DMS153 (cell line): ENCODE measurements at places on chromosomes 3 and 15.

DNA sequence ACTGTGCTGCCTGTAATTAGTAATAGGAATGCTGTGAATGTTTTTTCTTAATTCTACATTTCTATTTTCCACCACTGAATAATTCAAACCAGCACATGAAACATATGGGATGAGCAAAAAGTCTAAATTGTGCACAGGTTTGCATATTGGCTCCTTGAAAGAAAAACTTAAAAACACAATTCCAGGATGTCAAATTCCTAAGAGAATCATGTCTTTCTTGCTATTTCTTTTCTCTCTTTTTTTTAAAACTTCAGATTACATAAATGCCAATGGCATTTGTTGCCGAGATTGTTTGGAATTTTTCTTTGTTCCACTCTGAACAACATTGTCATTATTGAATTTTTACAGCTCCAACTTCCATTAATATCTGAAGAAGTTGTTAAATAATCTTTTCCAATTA lies 60.8 kb downstream of the VGLL3 start:
- no peak for DNase-seq

DNA sequence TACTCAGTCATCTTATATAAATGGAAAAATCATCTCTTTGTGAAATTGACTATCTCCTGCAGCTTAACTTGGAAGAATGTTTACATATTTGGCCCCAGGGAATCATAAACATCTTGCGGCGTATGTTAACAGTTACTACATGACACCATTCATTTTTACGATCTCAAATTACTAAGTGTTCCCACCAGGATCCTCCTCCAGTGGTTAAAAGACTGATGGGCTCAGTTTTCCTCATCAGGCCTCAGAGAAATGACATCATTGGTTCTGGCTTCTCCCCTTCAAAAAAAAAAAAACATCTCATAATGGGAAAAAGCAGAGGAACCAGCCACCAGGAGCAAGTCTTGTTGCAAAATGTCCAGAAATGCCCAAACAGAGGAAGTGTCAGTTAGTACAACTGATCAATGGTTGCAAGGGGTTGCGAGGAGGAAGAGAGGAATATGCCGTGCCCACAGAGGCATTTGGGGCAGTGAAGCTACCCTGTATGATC lies 70.5 kb upstream of the LIPC start:
- no peak for DNase-seq

DNA sequence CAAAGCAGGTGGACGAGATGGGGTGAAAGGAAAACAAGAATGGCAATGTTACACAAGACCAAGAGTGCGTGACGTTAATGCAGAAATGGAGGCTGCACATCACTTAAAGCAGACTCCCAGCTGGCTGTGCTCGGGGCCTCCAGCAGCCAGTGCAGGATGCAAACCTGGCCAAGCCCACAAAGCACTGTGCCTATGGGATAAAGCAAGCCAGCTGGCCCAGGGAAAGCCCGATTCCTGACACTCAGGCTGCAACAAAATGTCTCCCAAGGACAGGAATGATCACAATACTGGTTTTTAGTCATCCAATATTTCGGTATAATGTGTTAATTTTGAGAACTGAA lies 86.2 kb downstream of the SEC22A start:
- DNase-seq: no peak

GRCh38 chr3:195012571-195012970 lies 258.4 kb downstream of the XXYLT1 start:
- no peak for DNase-seq

GRCh38 chr3:155960060-155960459 lies 89.6 kb downstream of the GMPS start:
- DNase-seq: no peak

GRCh38 chr15:27170851-27171250 lies 199.9 kb downstream of the GABRG3 start:
- DNase-seq: no peak

DNA sequence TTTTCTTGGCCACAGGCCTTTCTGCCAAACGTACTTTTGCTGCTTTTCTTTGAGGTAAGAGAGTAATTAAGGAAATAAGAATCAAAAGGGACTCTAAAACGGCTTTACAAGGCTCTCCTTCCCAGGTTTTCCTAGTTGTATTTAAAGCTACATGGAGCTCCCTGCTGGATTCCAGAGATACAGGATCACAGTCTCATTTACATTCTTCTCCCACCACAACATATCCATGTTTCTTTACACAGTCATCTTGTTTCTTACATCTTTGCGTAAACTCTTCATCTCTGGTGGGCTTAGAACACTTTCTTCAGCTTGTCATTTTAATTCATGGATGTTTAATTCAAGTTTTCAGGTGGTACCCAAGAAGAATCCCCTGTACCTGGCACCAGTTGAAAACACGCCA lies 117.6 kb upstream of the BFSP2 start:
- DNase-seq: no peak

- DNase-seq: peak; percentile 96
Measured at GRCh38 chr3:177640319-177640965, 443.2 kb upstream of the TBL1XR1 start.

DNA sequence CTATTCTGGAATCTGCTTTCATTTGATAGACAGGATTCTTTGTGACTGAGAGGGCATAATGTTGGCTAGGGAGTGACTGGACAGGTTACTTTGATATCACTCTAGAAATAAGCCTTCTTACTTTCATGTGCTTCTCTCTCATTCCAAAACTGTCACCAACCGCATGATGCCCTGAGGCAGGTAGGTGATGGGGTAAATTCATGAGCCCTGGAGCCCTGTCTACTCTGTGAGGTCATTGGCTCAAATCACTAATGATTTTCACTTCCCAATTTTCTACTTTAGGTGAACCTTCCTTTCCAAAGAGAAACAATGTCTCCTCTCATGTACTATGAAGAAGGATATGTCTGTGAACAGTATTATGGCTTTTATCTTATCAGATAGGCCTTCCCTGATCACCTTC lies 596.7 kb downstream of the TUSC7 start:
- DNase-seq: no peak

- no peak for DNase-seq
Measured at GRCh38 chr3:32453346-32453745, 49.3 kb downstream of the CMTM6 start.

DNA sequence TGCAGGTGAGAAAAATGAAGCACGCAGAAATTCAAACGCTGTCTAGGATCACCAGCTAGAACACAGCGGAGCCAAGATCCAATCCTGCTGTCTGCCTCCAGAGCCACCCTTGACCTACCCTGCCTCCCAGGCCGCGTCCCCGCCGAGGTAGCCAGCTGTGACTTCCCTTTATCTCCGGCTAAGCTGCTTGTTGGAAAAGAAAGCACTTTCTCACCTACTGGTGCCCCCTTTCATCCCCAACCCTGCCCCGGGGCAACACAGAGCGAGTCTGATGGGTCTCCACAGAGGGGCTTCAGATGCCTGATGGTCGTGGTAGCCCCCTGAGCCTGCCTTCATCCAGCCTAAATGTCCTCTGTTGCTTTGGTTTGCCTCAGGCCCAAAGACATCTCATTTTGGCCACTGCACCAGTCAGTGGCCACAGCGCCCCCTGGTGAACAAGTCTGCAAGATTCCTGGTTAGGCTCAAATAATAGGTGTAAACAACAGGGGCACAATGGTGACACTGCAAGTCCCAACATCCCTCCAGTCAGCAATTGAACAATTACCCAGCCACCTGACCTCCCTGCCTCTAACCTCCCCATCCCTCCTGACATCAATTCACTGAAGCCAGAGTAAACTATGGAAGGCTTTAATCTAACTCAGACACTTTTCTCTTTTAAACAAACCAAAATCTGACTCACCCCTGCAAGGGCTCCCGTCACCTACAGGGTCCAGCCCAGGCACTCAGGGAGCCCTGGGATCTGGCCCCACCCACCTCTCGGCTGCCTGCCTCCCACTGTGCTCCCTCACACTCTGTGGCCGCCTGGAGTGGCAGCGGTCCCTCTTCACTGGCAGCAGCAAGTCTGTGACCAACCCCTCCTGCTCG lies 27.3 kb upstream of the BCL2L10 start:
- DNase-seq: no peak

- DNase-seq: no peak
Measured at GRCh38 chr3:150407051-150407807, 869 bp upstream of the TSC22D2 start.

DNA sequence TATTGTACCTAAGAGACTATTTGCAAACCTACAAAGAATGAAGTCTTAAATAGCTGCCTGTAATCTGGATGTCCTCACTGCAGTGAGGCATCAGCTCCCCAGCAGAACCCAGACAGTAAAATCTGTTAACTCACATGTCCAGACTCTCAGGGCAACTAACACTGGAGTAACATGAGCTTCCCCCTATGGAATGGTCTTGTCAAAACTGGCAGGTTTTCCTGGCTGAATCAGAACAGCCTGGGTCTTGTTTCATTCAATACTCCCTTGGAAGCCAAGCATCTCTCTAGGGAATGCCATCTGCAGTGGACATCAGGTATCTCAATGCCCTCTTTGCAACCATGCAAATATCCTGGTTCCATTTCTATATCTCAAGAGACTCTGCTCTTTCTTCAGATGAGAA lies 24.4 kb downstream of the PTPN9 start:
- DNase-seq: no peak

DNA sequence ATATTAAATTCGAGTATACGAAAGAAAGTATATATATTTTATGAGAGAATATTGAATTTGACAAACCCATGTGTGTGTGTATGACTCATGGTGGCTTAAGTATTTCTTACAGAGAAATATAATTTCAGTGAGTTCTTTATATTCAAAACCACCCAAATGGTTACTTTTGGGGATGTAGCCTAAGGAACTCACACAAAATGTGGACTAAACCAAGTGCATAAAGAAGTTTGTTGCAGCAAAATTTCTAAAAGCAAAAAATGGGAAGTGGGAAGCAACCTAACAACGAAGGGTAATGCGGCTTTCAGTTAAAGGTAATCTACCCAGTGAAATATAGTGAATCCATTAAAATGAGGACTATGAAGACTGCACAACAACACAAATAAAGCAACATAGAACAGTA lies 277.1 kb downstream of the EDEM1 start:
- DNase-seq: no peak

DNA sequence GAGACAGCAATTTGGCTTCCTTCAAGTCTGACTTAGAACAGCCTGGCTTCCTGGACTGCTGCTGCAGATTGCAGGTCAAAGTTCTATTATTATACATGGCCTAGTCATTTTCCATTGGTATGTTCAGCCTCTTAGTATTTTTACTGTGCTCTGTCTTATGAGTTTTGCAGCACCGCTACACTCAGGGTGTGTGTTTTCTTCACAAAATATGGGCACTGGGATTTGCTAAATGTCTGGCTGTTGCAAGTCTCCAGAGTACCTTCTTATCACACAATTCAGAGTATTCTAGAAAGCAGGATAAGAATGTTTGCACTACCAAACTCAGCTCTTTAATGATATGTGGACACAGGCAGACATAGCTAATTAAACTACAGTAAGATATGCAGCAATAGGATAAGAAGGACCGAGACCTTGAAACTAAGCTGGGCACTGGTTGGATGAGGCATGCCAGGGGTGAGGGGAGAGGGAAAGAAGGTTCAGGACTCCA lies 203.0 kb upstream of the PDZRN3 start:
- DNase-seq: no peak

DNA sequence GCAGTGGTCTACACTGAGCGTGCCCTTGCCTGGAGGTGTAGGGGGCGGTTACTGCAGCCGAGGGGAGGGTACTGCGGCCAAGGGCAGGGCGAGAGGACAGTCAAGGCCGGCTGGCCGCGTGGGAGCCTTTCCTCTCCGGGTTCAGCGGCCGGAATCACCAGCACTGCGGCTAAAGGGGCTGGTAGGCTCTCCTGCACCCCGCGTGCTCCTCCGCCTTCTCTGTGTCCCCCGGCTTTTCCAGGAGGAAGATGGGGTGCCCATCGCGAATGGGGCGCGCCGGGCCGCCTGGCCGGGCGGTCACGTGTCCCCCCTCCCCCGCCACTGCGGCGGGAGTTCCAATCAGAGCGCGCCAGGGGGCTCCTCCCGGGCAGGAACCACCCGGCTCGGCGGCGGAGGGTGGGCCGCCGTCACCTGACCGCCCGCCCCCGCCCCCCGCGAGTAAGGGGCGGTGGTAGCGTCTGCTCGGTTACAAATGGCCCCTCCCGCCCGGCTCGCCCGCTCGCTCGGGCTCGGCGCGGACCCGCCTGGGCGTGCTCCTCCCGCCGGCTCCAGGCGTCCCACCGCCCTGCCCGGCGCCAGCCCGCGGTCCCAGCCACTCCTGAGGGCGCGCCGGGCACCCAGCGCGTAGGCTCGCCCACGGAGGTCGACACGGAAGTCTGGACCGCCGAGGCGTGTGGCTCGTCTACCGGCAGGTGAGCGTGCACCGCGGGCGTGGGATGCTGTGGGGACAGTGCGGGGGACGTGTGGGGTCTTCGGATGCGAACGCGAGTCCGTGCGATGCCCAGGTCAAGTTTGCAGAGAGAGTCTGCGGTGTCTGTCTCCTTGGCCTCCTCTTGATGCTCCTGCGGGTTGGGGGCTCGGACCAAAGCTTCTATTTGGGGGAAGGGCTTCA lies 242.6 kb upstream of the TOPAZ1 start:
- DNase-seq: peak; percentile 44

- DNase-seq: peak; percentile 66
Measured at GRCh38 chr15:29322415-29322814, 52.8 kb upstream of the NSMCE3 start.

DNA sequence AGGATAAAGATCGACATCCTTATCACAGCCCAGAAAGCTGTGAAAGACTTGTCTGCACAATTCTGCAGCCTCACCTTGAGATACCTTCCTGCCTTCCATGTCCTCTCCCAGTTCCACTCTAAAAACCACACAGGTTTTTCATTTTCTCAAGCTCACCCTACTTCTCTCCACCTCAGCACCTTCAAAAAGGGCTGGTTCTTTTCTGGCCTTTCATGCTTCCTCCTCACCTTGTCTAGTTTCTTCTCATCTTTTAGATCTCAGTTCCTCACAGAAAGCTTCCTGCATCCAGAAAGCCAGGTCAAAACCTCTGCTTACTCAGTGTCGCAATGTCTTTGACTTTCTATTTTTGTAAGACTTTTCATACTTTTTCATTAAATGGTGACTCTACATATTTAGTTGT lies 140.2 kb upstream of the STT3B start:
- DNase-seq: no peak

DNA sequence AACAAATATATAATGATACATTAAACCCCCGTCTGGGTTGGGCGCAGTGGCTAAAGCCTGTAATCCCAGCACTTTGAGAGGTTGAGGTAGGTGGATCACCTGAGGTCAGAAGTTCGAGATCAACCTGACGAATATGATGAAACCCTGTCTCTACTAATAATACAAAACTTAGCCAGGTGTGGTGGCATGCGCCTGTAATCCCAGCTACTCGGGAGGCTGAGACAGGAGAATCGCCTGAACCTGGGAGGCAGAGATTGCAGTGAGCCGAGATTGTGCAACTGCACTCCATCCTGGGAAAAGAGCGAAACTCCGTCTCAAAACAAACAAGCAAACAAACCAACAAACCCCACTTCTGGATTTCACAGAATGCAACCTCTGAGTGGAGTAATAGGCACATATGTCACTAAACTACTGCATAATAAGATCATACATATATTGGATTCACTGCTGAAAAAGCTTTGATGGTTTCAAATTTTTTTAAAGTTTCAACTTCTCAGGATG lies 718.2 kb downstream of the SI start:
- DNase-seq: no peak
